ENCODE measurements at places on chromosomes 1 and 21.

- DNase-seq: no peak
Observed at GRCh38 chr1:229736376-229736775, 110.3 kb downstream of the URB2 start.

- DNase-seq: peak; percentile 63
Observed at GRCh38 chr1:153945131-153945794, 1.3 kb downstream of the DENND4B start.

- no peak for DNase-seq
Observed at GRCh38 chr1:184597650-184598357, 156.9 kb downstream of the EDEM3 start.

DNA sequence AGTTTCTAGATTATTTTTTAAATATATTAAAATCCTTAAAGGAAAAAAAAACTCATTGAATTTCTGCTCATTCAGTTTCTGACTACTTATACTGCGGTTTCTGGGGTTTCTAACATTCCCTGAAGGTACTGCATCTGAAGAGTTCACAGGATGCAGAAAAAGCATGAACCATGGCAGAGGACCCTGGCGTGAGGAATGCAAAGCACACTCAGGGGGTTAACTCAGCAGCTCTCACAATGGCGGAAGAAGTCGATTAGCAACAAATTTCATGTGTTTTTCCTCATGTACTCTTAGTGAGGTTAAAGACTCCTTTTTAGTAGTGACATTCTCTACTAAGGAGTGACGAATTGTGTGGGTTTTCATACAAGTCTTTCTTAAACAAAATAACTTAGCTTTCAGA is 975.6 kb downstream of the NCAM2 start:
- DNase-seq: no peak

DNA sequence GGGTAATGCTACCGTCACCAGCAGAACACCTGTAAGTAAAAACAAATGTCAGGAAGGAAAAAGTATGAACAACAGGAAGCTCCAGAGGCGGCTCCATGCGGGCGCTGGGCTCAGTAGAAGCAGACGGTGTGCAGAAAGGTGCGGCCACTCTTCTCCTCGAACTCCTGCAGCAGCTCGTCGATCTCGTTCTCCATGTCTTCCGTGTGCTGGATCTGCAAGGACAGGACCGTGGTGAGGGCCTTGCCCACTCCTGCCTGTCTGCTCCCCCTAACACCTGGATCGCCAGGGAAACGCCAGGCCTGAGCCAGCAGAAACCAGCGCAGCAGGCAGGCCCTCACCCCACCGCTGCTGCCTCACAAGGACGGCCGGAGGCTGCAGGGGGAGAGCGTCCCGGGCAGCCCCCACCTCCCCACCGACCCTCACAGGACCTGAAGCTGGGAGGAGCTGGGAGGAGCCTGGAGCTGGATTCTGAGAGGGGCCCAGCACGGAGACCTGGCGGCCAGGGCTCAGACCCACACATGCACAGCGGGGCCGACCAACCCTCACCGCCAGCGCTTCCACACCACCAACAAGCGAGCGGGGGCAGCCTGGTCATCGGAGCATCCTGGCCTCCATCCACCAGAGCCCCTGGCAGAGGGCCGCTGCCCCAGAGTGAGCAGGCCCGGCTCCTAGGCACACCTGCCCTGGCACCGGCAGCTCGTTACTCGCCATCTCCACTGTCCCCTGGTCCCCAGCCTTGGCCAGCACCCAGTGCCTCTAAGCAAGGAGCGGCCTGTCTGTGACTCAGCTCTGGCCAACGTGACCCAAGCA is 1.7 kb upstream of the TMEM240 start:
- DNase-seq: no peak

DNA sequence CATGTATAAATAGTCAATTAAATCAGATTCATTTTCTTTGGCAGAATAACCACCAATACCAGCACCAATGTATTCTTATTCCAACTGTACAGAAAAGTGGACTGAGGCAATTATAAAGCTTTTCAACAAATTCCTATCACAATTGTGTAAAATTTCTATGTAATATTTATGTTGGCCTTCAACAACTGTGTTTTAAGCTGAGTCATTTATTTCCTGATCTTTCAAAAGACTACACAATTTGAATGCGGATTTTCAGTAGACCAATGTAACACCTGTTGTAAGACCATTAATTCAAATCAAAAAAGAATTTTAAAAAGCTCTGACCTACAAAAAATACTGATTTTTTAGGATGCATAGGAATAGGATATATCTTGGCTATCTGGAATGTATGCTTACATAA is 25.5 kb downstream of the GPATCH2 start:
- no peak for DNase-seq

Data from stimulated activated CD8-positive, alpha-beta memory T cell treated with anti-CD3 and anti-CD28 coated beads, Interleukin-15, amount 100 ng/mL, for 1 hour (primary cell).